RWPE2 (cell line): ENCODE measurements at places on chromosomes 4 and X.

DNA sequence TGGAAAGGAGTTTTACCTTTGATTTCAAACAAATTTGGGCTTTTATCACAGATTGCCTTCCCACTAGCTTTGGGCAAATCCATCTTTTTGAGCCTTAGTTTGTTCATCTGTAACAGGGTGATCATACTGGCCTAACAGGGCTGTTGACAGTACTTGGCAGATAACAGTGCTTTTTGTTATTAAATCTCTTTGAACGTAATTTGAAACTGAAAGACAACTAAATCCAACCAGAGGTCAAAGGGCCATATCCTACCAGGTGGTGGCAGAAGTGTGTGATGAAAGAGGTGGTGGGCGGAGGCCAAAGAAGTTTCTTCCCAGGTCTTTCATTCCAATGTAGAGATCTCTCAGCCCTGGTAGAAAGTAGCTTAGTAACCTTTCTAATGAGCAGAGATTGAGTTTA is 35.2 kb upstream of the TADA2B start:
- no peak for DNase-seq

GRCh38 chr4:119244344-119244743 is 31.8 kb downstream of the USP53 start:
- no peak for DNase-seq

DNA sequence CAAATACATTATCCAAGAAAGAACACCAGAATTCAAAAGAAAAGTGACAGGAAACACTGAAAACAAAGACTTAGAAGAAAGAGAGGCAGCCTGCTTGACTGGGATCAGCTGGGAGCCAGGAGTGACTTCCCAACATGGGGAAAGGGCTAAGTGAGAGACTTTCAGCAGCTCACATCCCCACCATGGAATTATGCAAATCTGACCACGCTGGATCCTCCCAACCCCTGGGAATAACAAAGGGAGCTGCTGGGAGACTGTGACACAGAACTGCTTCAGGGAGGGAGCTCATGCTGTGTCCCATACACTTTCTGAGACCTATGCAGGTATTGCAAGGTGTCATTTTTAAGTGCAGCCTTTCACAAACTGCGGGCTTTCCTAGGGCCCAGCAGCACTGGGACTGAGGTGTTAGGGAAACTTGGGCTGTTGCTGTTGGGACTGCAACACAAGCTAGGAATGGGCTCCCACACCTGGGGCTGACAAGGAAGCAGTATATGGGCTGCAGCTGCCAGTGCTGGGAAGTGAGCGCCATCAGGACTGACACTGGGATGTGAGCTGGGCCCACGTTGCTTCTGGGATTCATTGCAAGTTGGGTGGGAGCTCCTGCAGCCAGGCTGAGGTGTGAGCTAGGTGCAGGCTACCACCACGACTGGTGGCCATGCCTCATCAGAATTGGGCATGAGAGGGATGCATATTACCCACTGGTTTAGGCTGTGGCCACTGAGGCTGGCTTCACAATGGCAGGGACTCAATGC is 139.1 kb downstream of the KDR start:
- no peak for DNase-seq

DNA sequence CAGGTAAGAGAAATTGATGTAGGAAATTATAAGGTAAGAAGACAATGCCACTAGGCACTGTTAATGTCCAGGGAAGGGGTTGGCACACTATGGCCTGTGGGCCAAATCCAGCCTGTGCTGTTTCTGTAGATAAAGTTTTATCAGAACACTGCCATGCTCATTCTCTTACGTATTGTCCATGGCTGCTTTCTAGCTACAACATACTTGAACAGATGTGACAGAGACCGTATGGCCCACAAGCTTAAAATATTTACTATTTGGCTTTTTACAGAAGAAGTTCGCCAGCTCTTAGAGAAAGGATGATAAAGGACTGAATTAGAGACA is 168.0 kb downstream of the CDS1 start:
- DNase-seq, result no peak

GRCh38 chrX:123222920-123223319 is 38.8 kb downstream of the GRIA3 start:
- no peak for DNase-seq

GRCh38 chr4:8835521-8836365 is 35.9 kb downstream of the HMX1 start:
- no peak for DNase-seq

GRCh38 chrX:46757052-46757451 is 1.9 kb downstream of the SLC9A7 start:
- no peak for DNase-seq

DNA sequence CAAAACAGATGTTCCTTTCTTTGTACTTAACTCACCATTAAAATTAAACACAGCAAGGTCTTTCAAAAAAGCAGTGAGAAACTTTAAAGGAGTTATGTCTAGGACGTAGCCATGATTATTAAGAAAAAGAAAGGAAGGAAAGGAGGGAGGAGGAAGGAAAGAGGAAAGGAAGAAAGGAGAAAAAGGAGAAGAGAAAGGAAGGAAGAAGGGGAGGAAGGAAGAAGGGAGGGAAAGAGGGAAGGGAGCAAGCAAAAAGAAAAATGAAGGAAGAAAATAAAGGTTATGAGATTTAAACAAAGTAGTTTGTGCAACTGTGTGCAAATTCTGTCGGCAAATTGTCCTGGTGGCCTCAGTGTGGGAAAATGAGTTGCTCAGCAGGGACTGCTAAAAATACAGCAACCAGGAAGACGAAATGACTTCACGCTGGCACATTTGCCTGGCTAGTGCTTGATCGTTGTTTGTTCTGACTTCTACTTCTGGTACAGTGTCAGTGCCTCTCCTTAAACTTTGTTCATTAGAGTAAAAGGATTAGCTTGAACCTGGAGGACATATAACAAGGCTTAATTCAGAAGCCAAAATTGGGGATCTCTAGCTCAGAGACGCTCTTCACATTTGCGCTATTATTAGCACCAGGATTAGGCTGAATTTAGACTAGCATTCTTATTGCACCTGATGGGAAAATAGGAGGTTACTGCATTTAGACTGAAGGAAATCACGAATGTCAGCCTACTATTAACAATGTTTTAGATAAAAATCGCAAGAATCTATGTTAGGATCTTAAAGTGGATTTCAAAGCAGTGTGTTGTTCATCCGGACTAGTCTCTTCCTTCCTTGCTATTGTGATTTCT is 81.2 kb downstream of the DCK start:
- DNase-seq, result no peak

GRCh38 chrX:143781103-143781502 is 60.6 kb upstream of the SPANXN2 start:
- DNase-seq, result no peak

DNA sequence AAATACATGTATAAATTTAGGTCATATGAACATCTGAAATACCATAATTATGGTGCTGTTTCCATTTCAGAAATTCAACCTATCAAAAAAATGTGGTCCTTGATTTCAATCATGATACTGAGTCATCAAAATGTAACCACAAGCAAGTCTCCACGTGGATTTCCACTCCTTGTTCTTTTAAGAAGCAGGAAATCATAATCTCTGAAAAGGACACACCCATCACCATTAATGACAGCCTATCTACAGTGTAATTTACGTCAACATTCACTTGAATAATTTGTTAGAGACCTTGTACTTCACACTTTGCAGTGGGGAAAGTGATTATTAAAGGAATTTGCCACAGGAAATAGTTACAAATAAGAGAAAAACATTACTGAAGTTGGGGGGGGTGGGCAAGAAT is 17.7 kb upstream of the SLC7A11 start:
- no peak for DNase-seq

DNA sequence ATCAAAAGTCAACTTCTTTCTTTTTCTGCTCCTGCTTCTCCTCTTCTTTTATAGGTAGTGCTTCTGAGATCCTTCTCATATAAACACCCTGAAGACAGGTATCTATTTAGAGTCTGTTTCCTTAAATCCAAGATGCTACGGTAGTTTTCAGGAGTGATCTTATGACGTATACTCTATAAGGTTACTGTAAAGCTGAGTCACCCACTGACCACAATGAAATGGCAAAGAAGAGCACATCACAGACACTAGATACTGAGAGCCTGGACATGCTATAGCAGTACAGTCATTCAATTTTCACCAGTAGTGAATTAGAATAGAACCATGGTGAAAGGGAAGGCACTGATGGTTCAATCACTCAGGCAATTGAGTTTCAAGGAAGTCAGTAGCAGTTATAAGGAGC is 412.5 kb downstream of the ADAM29 start:
- no peak for DNase-seq

GRCh38 chr4:68368691-68369131 is 18.8 kb upstream of the YTHDC1 start:
- DNase-seq, result no peak

DNA sequence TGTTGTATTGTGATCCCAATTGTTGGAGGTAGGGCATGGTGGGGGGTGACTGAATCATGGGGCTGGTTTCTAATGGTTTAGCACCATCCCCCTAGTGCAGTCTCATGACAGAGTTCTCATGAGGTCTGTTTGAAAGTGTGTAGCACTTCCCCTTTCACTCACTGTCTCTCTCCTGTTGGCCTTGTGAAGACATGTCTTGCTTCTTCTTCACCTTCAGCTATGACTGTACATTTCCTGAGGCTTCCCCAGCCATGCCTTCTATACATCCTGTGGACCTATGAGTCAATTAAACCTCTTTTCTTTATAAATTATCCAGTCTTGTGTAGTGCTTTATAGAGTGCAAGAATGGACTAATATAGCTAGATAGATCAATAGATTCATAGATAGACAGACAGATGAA is 230.0 kb downstream of the MAGEE1 start:
- DNase-seq, result no peak

GRCh38 chr4:95217197-95217596 is 331.6 kb downstream of the UNC5C start:
- DNase-seq, result no peak

- no peak for DNase-seq
Observed at GRCh38 chrX:84710611-84711010, 208.4 kb upstream of the HDX start.

DNA sequence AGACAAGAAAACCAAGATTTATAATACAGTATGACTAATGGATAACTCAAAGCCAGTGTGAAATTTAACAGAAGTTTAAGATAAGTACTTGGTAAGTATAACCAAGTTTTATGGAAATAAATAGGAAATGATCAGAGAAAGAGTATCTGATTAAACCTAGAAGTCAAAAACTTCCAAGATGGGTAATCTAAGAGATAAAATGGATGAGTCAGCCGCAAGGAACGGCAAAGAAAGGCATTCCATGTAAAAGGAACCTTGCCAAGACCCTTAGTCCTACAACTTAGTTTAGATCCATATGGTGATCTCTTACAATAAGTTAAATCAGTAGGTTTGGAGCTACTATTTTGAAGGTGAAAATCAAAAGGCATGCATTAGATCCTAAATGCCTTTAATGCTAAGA is 34.8 kb downstream of the LIN54 start:
- DNase-seq, result no peak
